ENCODE measurements at places on chromosomes 7 and 10.

DNA sequence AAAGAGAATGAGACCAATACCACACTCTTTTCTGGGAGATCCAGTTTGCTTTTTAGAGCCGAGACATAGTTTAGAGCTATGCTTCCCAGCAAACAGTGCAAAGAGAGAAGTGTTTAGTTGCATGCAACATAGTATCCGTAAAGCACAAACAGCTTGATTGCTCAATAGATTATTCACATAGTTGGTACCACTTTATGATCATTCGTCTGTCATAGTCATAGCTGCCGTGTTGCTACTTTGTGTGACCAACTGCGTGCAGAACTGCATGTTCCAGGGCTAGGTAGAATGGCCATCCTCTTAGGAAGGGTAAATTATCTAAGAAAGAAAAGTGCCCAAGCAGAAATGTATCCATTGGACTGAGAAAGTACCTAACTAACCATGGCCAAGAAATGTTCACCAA lies 203.5 kb upstream of the DKK1 start:
- no peak for DNase-seq

- no peak for DNase-seq
Measured at GRCh38 chr10:73501651-73502050, 5.8 kb upstream of the PPP3CB start.

DNA sequence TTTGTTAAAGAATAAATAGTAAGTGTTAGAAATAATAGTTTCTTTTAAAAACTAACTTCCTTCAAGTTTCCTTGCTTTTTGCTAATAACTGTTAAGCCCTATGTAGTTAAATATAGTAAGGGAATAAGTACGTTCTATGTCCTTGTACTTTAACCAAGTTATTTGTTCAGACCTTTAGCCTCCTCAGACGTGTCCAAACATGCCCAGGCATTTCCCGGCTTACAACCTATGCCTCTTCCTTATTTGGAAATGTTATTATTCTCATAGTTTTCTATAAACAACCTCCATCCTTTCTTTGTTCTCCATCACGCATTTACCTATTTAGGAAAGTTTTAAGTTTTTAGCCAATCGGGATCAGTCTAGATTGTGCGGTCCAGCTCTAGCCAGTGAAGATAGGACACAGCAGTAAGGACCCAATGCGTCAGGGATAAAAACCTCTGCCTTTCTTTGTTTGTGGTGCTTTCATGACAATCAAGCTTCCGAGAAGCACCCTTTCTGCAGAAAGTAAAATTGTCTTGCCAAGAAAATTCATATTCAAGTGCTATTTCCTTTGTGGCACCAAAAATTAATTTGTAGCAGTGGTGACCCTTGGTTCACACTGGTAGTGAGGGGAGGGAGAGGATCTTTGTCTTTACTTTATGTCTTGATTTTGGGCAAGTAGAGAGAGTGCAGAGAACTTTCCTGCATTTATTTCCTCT lies 851.3 kb upstream of the POM121L12 start:
- DNase-seq, result no peak

DNA sequence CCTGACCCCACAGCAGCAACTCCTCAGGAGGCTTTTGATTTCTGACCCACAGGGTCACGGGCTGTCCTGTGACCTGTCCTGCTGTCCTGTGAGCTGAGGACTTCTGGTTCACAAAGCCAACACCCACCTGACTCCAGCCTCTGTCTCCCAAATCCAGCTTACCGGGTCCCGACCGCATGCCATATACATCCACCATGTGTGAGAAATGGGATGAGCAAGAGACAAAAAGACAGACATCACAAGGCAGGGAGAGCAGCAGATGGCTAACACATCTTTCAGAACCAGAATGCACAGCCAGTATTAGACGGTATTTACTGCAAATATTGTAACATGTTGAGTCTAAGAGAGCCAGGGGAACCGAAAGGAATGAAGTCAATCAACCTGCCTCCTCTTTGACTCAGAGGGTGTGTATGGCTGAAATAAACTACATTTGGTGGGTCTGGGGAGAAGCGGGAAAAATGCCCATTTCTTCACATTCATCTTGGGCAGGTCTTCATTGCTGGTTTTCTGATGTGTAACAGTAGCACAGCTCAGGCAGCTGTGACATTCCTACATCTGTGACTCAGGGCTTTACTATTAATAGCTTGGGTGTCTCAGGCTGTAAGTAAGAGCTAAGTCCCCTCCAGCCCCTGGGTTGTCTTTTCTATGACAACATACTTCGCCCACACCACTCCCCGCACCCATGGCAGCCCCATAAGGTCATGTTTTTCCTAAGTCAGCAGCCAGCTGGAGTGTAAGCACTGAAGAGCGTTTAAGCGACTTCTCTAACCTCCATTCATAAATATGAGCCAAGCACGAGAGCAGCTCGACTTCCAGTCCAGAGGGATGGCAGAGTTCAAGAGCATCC lies 25.0 kb downstream of the ABLIM1 start:
- no peak for DNase-seq

DNA sequence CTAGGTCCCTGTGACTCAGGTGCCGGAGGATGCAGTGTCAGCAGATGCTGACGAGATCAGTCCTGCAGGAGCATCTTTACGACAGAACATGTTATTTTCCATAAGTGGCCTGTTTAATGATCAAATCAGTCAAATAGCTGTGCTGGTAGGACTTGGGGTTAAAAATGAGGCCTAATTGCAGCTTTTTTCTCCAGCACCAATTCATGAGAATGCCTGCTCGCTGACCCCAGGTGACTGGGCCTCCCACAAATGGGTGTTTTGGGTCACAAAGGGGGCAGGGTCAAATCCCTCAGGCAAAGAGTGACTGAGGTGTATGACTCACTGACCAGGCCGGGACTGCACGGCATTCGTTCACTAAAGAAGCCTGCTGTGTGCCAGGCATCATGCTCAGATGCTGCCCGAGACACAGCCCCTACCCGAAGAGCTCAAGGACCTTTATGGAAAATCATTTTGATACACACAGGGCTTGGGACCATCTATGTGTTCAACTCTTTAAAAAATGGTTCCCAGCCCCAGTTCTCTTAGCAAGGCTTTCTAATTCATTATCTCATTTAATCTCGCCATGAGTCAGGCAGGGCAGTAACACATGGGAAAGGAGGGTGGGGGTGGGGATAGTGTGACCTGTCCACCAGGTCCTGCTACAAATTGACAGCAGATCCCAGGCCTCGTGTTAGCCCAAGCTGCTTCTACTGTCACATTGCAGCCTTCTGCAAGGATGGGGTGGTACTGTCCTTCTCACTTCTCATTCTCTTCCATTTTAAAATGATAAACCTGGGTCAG lies 21.1 kb downstream of the ZNF775 start:
- DNase-seq, result no peak

DNA sequence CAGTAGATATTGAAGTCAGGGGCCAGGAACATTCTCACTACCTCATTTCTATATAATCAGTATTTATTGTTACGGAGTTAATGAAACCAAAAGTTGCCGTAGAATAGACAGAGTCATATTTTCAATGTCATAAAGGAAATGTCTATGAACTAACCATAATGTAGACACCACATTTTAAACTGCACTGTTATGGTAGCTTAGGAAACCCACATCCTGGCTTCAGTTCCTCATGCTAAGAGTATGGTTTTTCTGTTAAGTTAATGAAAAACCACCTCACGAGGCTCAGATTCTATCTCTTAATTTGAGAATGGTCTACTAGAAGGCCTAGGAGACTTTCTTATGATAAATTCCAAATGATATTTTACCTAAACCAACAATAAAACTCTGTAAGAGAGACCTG lies 166.5 kb downstream of the TMEM26 start:
- DNase-seq, result peak; percentile 20

DNA sequence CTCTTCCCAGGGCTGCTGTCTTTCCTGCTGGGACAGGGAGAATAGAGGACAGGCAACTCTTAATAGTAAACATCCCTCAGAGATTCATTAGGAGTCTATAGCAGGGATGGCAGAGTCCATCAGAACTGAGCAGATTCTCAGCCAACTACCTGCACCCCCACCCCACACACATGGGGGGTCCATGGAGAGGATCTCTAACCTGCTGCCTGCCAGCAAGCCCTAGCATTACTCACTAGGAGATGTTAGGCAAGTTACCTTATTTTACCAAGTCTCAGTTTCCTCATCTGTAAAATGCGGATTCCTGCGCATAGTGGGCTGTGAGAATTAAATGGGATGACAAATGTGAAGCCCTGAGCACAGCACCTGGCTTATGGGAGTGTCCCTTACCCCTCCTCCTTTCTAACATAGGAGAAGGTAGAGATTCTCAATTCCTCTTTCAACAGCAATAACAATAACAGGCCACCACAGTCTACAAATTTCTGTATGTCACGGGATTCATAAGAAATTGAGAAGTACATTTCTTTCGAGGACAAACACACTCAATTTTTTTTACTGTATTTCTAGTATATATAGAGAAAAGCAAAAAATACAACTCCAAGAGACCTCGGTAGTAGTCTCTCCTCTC lies 23.8 kb upstream of the WDR11 start:
- DNase-seq, result no peak

GRCh38 chr7:70726951-70727378 lies 405.0 kb upstream of the GALNT17 start:
- no peak for DNase-seq

- DNase-seq, result no peak
Measured at GRCh38 chr10:76885816-76886215, 751.8 kb downstream of the KCNMA1 start.

GRCh38 chr7:130887182-130887956 lies 153.4 kb upstream of the KLF14 start:
- DNase-seq, result no peak

GRCh38 chr10:49158404-49158803 lies 24.6 kb upstream of the FAM170B start:
- DNase-seq, result no peak

DNA sequence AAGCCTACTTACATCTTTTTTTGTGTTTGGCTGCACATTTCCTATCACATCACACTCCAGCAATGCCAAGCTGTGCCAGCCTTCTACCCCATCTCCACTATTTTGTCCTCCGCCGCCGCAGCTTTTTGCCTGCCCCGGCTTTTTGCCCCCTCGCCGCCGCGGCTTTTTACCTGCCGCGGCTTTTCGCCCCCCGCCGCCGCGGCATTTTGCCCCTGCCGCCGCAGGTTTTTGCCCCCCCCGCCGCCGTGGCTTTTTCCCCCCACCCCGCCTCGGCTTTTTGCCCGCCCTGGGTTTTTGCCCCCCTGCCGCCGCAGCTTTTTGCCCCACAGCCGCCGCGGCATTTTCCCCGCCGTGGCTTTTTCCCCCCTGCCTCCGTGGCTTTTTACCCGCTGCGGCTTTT lies 506.0 kb downstream of the ZNF37A start:
- DNase-seq, result no peak
